ENCODE measurements at places on chromosomes 5 and 9. TPM values are rescaled to one million over a fixed set of nuclear protein-coding genes. Genes with fewer than 3 reads are reported as not detected.

The FGF10 gene
- 5.1 TPM for total RNA-seq

The OR1Q1 gene
- total RNA-seq = not detected

The PCDHA11 gene
- not detected for total RNA-seq

The C9orf50 gene
- total RNA-seq = not detected

The SPINK6 gene
- total RNA-seq = not detected

The PCDHB1 gene
- total RNA-seq = not detected

The PSIP1 gene
- total RNA-seq = 25.5 TPM

The S1PR3 gene
- 0.67 TPM for total RNA-seq

The MLLT3 gene
- 65.2 TPM for total RNA-seq

The CXCL14 gene
- 29.8 TPM for total RNA-seq

The LIFR gene
- total RNA-seq = 10.3 TPM

- no peak for DNase-seq
Observed at GRCh38 chr5:169744336-169744735, 107.3 kb downstream of the DOCK2 start.

GRCh38 chr9:130518943-130519799, 60.2 kb upstream of the FUBP3 start:
- no peak for DNase-seq

- DNase-seq = no peak
Observed at GRCh38 chr5:144370273-144370672, 199.6 kb downstream of the KCTD16 start.

- peak; percentile 43 for DNase-seq
Observed at GRCh38 chr9:16871336-16872151, 1.1 kb upstream of the BNC2 start.

GRCh38 chr5:9654886-9655285, 24.7 kb upstream of the TAS2R1 start:
- no peak for DNase-seq

DNA sequence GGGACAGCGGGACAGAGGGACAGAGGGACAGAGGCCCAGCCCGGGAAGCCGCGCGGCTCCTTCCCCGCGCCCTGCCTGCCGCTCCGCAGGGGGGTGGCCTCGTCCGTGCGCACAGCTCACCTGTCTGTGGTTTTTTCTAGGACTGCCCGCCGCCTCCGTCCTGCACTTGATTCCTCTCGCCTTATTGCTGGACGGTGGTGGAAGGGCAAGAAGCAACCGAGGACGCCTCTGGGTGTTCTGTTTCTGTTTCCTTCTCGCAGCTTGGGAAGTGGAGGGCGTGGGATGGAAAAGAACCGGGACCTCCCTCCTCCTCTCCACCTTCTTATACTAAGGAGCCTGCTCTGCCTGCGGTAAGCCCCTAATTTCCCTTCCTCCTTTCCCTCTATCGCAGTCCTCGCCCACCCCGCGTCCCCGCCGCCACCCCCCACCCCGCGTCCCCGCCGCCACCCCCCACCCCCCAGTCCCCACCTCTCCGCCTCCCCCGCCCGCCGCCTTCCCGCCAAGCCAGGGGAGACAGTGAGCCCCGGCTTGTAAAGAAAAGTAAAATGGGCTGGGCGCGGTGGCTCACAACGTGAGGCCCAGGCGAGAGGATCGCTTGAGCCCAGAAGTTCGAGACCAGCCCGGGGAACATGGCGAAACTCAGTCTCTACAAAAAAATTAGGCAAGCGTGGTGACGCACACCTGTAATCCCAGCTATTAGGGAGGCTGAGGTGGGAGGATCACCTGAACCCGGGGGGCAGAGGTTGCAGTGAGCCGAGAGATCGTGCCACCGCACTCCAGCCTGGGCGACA, 9.6 kb upstream of the FLT4 start:
- DNase-seq = no peak

DNA sequence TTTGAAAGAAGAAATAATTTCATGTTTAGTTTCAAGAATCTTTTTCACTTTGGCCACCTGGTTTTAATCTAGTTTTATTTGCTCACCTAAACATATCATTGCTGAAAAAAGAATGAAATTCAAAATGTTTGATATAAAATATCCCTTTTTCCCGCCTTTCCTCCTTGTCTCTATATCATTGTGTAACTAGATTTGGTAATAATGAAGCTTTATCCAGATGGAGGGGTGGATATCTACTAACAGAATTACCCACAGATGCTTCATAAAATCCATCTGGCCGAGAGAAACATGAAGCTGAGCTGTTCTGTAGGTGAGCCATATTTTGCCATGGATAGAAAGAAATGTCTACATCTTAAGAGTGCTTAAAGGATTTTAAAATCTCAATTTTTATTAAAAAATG, 214.7 kb downstream of the ICE1 start:
- DNase-seq = no peak

DNA sequence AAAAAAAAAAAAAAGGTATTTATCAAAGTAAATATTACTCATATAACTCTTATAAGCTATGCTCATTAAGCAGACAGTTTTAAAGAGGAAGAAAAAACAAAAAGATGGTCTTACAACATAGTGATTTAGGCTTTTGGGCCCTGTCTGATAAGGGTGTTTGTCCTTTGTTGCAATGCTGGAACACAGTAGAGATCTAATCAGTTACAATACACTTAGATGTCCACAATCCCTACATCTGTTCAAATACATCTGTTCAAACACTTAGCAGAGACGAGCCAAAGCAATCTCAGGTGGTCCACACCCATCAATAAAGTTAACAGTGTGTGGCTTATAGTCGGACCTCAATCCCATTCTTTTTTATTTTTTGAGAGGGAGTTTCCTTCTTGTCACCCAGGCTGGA, 11.0 kb downstream of the PRXL2C start:
- no peak for DNase-seq

- no peak for DNase-seq
Observed at GRCh38 chr9:22047596-22047995, 38.5 kb upstream of the CDKN2B start.

GRCh38 chr5:51388488-51389287, 5.4 kb downstream of the ISL1 start:
- DNase-seq = no peak

- no peak for DNase-seq
Observed at GRCh38 chr5:151056379-151057325, 24.2 kb downstream of the TNIP1 start.

- no peak for DNase-seq
Observed at GRCh38 chr9:959914-960313, 16.5 kb upstream of the DMRT3 start.

DNA sequence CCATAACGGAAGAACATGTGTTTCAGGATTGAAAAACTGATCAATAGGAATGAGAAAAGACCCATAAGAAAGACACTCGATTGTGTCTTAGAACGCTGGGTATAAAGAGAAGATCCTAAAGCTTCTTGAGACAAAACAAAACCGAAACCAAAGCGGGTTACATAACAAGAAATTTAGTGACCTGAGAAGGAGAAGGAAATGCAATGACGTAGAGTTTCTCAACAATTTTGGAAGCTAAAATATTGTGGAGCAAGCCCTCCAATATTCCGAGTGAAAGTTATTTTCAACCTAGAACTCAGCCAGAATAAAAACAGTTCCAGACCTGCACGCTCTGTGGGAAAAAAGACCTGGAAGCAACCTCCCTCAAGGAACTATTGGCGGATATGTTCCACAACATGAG, 81.9 kb upstream of the FREM1 start:
- no peak for DNase-seq

DNA sequence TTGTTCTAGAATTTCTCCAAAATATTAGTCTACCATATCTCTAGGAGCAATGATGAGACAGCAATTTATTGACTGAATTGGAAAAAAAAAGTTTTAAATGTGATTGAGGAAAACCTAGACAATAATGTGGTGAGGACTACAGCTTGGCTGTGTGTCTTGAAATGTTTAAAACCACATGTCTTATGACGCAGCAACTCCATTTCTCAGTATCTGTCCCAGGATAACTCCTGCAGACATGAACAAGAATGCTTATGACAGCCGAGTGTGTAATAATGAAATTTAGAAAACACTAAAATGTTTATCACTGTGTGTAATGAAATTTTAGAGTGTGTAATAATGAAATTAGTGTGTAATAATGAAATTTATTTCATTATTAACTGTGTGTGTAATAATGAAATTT, 254.1 kb upstream of the DAPK1 start:
- DNase-seq = no peak

DNA sequence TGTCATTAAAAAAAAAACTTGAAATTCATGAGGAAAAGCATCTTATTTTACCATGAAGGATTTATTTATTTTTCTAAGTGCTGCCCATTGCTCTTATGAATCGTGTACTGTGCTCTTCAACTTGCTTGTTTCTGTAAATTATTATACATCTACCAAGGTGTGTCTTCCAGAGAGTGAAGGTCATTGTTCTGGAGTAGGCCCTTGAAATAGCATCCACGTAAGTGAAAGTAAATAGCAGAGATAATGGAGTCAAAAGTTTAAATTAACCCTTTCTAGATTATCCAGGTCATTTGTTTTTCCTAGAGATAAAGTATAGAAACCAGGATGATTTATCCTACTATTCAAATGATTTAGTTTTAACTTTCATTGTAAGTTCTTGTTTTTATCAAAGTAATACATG, 473.1 kb downstream of the DIRAS2 start:
- DNase-seq = no peak

DNA sequence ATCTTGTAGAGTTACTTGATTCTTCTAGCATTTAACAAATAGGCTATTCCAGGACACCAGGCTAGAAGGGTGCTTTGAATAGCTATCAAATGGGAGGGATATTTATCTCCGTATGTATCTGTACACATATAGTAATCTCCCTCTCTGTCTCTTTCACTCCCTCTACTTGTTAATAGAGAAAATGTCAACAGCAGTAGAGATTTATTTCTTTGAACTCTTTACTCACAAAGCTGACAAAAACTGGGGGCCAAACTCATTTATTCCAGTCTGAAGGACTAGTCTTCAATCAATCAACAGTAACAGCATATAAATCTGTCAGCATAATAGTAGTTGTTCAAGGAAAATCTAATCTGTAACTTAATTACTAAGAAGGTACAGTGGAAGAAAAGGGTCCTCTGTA, 78.2 kb upstream of the FER start:
- DNase-seq = no peak

DNA sequence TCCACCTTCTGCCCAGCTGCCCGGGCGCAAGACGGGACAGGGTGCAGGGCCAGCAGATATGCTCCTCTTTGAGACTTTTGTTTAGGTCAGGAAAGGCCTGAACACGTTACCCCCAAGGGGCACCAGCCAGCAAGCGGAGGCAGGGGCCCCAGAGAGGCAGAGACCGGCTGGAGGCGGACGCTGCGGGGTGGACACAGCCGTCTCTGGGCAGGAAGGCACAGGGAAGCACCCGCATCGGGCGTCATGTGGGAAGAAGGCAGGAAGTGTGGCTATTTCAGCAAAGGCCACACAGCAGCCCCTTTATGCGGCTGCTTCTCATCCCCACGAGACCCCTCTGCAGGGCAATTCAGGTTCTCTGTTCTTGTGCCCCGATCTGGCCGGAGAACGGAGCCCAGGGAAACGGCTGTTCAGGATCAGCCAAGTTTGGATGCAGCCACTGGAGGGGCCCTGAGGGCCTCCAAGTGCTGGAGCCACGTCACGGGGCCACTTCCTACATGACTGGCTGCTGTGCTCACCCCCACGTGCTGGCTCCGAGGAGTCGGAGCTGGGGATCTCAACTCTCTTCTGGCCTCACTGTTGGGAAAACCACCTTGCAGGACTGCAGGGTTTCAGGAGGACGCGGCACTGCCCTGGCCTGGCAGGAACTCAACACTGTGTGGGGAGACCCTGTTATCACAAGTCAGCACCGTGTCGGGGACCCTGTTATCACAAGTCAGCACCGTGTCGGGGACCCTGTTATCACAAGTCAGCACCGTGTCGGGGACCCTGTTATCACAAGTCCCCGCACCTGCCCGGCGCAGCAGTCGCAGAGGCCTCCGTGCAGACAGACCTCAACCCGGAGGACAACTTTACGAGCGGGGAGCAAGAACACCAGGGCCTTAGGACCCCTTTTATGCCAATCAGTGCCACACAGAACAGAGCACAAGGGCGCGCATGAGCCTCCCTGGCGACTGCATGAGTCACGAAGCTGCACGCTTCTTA, 44.4 kb downstream of the SLC12A7 start:
- no peak for DNase-seq

- DNase-seq = peak; percentile 94
Observed at GRCh38 chr9:133133681-133134387, 12.8 kb upstream of the RALGDS start.

- no peak for DNase-seq
Observed at GRCh38 chr9:27487927-27488326, 36.2 kb upstream of the IFNK start.

DNA sequence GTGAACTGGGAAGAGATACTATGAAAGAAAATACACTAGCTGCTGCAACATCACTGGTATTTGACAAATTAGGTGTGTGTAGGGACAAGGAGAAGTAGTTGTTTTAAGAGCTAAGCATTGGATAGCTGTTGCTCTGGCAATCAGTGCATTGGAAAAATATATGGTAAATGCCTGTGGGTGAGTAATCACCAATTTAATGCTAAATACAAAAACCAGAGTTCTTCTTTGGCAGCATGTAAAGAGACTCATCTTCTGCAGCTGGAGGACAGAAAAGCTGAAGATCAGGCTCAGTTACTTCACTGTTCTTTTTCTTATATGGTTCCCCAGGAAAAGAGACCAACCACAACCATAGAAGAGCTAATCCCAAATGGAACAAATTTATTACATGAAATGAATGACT, 201.8 kb upstream of the MPDZ start:
- no peak for DNase-seq

DNA sequence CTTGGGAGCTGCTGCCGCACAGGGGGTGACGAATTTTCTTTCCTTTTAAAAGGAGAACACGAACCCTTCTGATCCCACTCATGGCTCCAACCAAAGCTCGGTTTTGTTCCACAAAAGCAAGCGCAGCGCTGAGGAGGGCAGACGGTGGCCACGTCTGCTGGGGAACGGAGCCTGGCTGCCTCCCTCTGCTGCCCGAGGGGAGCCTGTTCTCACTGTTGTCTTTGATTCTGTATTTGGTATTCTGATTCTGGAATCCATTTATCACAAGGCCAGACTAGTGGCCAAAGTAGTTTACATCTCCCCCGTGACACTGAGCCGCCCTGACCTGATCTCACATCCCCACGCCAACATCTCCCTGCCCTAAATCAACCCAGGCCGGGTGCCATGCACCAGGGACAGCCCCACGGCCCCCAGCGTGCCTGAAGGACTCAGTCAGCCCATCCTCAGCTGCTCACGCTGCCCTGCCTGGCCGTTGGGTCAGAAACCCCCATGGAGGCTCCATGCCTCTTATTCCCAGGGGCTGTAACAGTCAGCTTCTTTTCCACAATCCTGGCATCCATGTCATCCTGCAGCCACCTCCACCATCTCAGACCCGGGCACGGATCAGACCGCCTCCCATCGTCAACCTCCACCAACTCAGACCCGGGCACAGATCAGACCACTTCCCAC, 6.7 kb upstream of the NSMF start:
- no peak for DNase-seq

GRCh38 chr9:108270051-108270450, 585.7 kb downstream of the ACTL7B start:
- DNase-seq = no peak

DNA sequence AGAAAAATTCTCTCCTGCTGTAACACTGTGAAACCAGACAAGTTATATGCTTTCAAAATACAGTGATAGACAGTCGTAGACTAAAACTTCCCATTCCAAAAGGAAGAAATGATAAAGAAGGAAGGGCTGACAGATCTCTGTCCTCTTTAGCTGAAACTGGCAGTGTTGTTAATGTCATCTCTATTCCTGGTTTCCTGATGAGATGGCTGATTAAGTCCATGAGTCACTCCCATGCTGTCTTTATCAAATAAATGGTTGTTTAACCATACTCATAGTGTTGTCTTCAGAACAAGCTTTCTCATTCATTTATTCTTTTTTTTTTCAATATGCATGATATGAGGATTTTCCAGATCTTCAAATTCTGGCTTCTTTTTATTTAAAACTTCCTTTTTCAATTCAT, 952.2 kb upstream of the WWC1 start:
- DNase-seq = no peak

- no peak for DNase-seq
Observed at GRCh38 chr5:126100767-126101166, 322.4 kb upstream of the GRAMD2B start.

Measured in colonic mucosa (tissue), 4 donors.